ENCODE measurements at places on chromosomes 4 and X.

- DNase-seq: no peak
Measured at GRCh38 chr4:21517126-21517859, 431.3 kb downstream of the KCNIP4 start.

DNA sequence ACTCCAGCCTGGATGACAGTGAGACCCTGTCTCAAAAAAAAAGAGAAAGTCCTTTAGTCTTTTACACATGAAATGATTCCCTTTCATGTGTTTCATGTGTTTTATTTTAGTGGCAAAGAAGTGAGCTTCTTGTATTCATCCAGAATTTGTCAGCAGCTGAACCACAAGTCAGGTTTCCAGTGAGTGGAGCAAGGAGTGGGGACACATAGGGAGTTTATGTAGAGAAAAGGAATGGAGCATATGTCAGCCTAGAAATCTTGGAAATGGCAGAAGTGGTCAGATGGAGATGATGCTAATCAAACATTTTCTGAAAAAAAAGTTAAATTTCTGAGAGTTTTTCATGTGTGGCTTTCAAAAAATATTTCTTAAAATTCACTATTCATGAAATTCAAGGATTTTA, 383.0 kb upstream of the GATB start:
- DNase-seq: no peak

- no peak for DNase-seq
Measured at GRCh38 chr4:8340781-8341241, 71.3 kb downstream of the HTRA3 start.

- DNase-seq: no peak
Measured at GRCh38 chr4:162347156-162347841, 183.5 kb upstream of the FSTL5 start.

DNA sequence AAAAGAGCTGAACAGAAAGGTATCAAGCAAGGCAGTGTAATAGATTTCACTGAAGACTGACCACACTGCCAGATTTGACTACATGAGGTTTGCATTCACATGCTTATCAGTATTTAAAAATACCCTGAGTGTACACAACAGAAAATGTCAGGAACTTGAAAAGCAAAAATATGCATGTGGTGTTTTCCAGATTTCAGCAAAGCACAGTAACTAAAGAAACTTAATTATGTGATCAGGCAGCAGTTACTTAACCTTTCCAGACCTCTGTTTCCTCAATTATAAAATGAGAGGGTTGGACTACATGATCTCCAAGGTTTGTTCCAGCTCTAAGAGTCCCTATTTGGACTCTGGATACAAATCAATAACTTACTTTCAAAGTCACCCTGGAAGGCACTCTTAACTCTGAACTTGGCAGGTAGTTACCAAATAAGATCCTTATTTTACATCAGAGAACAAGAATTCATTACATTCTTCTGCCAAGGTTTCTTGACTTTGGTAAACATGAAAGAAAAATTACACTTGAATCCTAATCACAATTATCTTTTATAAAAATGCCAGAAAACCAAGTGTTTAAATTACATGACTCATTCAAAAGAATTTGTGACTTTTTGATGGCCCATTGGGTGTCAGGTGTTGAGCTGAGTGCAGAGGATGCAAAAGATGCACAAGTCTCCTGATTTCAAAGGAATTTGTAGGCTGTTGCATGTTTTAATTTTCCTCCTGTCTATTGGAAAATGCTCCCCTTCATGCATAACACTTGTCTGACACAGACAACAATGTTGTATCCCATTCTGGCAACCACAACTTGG, 241.6 kb downstream of the MGST2 start:
- DNase-seq: no peak

GRCh38 chrX:103831342-103831802, 685 bp downstream of the RAB9B start:
- DNase-seq: no peak

DNA sequence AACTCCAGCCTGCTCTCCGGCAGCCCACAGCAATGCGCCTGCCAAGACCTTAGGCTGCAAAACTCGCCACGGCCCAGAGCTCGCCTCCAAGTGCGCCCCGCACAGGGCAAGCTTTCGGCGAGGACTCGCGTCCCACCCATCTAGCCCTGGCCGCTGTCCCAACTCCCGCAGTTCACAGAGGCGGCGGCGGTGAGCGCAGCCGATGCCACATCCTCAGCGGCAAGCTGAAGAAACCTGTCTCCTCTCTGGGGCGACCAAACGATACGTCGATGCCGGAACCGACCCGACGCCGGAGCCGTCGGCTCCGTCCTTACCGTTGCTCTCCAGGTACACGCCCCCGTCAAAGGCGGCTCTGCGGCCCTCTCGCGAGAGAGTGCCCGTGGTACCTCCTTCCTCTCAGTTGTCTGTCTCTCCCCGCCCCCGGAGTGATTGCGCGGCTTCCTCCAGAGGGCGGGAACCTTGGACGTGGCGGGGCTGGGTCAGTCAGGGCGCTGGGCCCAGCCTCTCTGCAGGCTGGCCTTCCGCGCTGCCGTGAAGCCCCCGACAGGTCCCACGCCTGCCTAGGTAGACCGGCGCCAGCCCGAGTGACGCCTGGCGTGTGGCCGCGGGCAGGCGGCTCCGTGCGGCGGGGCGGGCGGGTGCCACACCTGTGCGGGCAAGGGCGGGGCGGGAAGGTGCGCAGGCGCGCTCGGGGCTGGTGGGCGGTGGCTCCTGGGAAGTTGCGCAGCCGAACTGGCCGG, 380 bp upstream of the RAB33B start:
- DNase-seq: peak; percentile 83

DNA sequence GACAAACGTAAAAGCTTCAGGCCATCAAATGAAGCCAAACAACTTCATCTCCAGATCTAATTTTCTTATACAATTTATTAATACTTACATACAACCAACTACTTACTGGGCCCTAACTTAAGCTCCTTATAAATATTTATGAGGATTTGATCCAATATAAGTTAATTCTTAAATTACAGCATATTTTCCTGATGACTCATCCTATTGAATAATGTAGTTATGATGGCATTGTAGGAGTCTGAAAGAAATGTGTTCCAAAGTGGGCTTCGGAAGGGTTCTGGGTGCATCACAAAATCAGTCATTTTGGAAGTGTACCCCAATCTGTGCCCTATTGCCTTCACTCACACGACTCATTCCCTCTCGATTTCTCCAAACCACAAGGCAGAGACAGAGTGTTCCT, 455.1 kb upstream of the CTSO start:
- no peak for DNase-seq

GRCh38 chr4:84498935-84499623, at the start of gene NKX6-1:
TSS of gene NKX6-1 (minus strand) at chr4:84499292. CDS start at chr4:84498228, 1,064 bp downstream.
- DNase-seq: peak; percentile 59

DNA sequence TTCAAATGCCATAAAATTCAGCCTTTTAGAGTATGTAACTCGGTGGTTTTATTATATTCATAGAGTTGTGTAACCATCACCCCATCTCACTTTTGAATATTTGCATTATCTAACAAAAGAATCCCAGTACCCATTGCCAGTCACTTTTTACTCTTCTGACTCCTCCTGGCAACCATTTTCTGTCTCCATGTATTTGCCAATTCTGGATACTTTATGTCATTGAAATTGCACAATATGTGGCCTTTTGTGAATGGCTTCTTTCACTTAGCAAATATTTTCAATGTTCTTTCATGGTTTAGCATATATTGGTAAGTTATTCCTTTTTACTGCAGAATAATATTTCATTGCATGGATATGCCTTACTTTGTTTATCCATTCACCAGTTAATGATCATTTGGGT, 79.9 kb downstream of the SLIT2 start:
- no peak for DNase-seq

- DNase-seq: no peak
Measured at GRCh38 chr4:96827086-96827485, 987.2 kb downstream of the PDHA2 start.

DNA sequence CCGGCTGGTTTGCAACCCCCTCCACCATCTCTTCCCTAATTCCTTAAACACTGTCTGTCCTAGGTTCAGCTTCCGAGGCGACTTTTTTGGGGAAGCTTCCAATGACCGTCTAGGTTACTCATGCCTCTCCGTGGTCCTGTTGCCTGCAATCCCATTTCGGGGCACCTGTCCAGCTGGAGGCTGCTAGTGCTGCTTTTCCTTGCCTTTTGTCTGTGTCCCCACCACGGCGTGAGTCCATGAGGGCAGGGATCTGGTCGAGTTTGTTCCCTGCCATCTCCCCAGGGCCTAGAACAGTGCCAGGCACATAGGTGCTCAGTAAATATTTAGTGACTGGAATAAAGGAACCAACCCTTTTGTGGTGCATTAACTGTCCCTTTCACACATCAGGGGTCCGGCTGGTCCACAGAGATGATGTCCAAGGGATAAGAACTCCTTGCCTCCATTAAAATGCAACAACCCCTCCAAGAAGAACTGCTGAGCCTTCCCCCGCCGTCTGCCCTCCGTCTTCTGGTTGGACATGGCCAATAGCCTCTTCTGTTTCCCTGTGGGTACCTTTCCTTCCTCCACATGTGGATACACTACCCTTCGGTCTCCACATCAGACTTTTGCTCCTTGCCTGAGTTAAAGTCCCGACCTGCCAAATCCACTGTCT, 5.7 kb upstream of the SORCS2 start:
- no peak for DNase-seq

GRCh38 chrX:78693012-78693411, 33.9 kb upstream of the RTL3 start:
- no peak for DNase-seq

GRCh38 chrX:49029876-49030275, 13.3 kb downstream of the TFE3 start:
- DNase-seq: no peak

- no peak for DNase-seq
Measured at GRCh38 chrX:28127662-28128061, 146.4 kb upstream of the DCAF8L1 start.

- DNase-seq: no peak
Measured at GRCh38 chr4:113623274-113623894, 138.2 kb downstream of the CAMK2D start.

GRCh38 chr4:55409468-55410171, 13.9 kb downstream of the TMEM165 start:
- DNase-seq: no peak

GRCh38 chrX:138925330-138925729, 213.8 kb upstream of the FGF13 start:
- peak; percentile 68 for DNase-seq

- no peak for DNase-seq
Measured at GRCh38 chr4:94356444-94356843, 13.8 kb upstream of the HPGDS start.

GRCh38 chr4:80139671-80140070, 57.6 kb upstream of the PRDM8 start:
- DNase-seq: no peak

DNA sequence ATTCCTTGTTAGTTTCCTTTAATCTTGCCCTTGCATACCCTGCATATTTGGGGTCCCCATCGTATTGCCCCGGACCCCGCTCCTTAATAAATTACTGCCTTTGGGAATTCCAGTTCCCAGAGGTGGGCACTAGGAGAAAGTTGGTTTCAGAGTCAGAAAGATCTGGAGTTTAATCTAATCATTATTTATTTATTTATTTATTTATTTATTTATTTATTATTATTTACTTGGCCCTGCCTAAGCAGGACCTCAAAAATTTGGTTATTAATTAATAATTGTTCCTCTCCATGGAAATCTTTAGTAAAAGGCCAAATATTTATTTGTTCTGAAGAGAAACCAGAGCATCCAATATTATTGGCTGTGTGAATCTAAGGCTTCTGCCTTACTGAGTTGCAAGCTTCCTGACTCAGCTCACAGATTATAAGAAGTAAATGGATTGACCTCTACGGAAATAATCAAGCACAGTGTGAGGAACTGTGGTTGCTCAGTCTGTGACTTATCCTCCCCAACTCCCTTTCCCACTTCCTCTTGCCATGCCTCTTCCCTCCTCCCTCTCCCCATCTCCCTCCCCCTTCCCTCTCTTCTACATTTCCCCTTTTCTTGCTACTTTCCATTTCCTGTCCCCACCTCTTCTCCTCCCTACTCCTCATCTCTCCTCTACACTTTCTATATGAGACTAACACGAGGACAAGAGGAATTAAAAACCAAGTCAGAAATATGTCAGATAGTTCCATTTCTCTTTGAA, 61.5 kb upstream of the AP1S2 start:
- DNase-seq: no peak

DNA sequence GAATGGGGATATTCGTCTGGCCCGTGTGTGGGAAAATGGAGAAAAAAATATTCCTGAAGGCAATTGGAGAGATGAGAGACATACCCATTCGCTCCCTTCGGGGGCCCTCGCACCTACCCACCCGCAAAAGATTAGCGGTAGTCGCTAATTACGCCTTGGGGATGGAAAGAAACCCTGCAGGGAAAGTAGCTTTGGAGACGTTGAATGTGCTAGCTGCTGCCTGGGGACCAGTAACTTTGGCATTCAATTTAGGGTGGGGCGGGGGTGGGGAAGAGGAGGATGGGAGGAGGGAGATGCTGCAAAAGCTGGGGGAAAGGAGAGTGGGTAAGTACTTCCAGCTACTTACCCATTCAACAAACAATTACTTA, 407 bp upstream of the ZC4H2 start:
- DNase-seq: no peak

- no peak for DNase-seq
Measured at GRCh38 chr4:106269711-106270110, 46.3 kb downstream of the TBCK start.

GRCh38 chr4:155688860-155689259, 22.2 kb downstream of the GUCY1A1 start:
- no peak for DNase-seq

- DNase-seq: no peak
Measured at GRCh38 chr4:140675599-140676231, 80.5 kb downstream of the TBC1D9 start.

- no peak for DNase-seq
Measured at GRCh38 chr4:173857828-173858227, 327.8 kb upstream of the HAND2 start.

GRCh38 chrX:32662516-32662915, 548.8 kb downstream of the DMD start:
- no peak for DNase-seq

DNA sequence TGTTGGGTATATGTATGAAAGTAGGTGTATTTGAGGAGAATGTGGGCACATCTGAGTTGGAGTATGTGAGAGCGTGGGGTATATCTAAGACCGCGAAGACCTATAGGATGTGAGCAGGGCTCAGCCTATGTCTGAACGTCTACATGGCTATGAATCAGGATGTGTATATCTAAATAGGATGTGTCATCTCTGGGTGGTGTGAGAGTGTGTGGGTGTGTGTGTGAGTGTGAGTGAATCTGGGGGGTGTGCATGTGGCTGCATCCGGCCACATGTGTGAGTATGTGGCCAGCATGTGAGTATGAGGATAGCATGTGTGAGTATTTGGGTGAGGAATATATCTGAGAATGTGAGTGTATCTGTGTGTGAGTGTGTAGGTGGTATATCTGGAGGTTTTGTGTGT, 7.7 kb downstream of the GPR173 start:
- no peak for DNase-seq
